ENCODE measurements at places on chromosomes 1 and 21.

GRCh38 chr1:58156124-58156468 is 390.4 kb downstream of the OMA1 start:
- DNase-seq: no peak

DNA sequence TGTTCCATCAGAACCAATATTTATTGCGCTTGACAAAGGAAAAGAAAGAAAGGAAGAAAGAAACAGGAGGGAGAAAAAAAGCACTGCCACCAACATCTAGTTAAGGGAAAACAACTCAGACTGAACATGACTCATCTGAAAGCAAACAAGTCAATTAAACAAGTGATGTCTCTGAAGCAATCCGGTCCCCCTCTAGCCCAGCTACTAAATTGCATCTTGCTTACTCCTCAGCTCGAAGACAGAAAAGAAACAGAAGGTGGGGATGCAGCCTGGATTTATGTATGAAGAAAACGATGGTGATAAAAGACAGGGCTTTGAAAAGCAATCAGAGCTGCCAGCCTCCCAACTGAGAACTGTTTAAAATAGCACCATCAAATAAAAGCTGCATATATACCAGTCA is 188.2 kb downstream of the OMA1 start:
- no peak for DNase-seq

- DNase-seq: no peak
Observed at GRCh38 chr1:2583331-2583791, 3.2 kb upstream of the PRXL2B start.

GRCh38 chr1:224505454-224506093 is 71.0 kb upstream of the WDR26 start:
- no peak for DNase-seq

- DNase-seq: no peak
Observed at GRCh38 chr21:31545036-31545435, 114.5 kb upstream of the SOD1 start.

DNA sequence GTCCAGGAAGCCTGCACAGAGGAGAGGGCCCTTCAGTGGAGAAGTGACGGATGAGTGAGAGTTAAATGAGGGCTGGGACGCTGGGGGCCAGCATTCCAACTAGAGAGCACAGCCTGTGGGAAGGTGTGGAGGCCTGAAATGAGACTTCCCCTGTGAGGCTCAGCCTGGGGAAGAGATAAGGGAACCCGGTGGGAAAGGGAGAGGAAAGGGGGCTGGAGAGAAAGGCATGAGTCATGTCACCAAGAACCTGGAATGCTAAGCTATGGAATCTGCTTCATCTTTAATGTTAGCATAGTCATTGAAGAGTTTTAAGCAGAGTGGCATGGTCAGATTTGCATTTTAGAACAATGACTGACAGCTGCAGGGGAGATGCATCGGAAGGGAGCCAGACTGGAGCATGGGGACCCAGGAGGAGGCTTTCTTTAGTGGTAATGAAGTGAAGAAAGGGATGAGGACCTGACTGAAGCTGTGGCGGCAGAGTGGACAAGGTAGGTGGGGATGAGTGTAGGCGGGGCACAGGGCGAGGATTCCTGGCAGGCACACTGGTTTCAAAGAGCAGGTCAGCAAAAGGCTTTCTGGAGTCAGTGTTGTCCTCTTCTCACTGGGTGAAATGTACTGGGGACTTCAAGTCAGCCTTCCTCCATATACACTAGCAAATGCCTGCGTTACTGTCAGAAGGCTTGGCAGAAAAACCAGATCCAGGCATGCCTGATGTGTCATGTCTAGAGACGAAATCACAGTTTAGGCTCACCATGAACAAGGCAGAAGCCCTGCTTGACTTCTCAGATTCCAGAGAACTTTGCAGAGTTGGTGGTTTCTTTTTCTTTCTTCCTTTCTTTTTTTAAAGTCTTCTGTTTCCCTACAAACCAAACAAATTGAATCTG is 8.0 kb downstream of the RGL1 start:
- DNase-seq: no peak

- DNase-seq: no peak
Observed at GRCh38 chr1:44747878-44748277, 8.2 kb downstream of the KIF2C start.

- DNase-seq: no peak
Observed at GRCh38 chr1:236524895-236525184, 1.1 kb downstream of the LGALS8 start.

DNA sequence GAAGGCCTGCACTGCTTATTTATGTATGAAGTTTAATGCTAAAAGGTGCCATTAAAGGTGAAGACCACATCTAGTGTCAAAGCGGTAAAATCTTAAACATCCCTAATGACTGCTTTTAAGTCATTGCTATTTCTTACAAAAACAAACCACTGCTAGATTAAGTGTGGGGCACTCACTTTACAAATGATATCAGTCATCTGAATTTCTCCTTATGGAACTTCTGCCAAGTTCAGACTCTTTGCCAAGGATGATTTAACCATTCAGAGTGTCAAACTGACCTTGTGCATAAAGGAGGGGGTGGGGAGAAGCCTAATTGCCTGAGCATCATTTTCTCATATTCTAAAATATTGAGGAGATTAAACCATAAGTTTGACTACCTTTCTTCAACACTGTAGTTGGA is 271.5 kb downstream of the TGFB2 start:
- DNase-seq: no peak

DNA sequence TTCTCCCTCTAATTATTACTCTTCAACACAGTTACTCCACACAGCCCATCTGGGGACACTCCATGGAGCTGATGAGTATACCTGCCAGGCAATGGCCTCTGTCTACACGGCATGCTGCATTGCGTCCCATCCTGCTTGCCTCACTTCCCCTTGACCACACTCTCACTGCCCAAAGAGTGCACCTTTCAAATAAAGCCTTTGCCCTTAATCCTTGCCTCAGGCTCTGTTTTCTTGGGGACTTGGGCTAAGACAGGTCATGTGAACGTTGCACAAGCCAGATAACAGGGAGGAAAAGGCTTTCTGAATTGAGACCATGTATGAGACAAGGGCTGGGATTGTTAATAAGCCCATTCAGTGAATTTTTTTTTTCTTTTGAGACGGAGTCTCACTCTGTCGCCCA is 40.0 kb upstream of the SIM2 start:
- no peak for DNase-seq

DNA sequence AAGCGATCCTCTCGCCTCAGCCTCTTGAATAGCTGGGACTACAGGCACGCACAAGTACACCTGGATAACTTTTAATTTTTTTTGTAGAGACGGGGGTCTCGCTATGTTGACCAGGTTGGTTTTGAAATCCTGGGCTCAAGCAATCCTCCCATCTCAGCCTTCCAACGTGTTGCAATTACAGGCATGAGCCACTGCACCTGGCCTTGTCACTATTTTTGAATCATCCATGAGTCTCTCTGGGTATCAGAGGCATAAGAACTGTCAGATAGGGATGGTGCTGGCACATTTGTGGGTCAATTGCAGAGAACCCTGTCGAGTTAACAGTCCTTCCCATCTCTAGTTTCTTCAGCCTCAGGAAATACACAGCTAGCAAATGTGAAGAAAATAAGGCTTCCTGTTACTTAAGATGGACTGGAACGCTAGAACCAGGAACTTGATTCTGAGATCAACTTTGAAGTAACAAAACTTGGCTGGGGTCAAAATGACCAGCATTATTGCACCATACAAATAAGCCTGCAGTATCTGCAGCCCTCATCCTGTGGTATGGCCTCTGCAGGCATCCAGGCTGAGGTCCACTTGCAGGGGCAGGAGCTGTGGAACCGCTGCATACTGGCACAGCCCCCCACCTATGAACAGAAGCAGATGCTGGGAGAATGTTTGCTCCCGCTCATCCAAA is 124.3 kb upstream of the GADD45A start:
- no peak for DNase-seq

DNA sequence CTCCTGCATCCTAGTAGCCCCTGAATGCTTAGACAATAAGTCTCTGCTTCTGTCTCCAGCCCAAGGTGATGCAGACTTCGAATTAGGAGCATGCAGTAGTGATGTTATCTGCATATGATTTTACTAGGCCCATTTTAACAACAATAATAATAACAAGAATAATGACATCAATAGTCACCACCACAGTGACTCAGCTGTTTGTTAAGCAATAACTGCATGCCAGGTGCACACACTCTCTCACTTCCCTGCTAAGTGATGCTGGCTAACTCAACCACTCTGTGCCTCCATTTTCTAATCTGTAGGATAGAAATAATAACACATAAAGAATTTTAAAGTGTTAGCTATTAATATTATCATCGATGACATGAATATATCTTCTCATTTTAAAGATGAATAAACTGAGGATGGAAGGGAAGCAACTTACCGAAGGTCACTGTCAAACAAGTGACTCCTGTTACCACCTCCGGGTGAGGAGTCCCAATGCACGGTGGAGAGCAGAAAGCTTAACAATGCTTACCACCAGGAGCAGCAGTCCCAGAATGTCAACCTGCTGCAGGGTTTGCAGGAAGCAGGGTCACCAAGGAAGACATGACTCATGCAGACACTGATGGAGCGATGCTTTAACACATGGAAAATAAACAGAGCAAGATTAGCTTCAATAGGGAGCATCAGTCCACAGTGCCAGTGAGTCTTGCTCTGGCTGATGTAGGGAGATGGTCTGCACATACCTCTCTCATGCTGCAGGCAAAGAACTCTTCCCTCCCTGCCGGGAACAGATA is 290.2 kb downstream of the SPATA17 start:
- DNase-seq: no peak

DNA sequence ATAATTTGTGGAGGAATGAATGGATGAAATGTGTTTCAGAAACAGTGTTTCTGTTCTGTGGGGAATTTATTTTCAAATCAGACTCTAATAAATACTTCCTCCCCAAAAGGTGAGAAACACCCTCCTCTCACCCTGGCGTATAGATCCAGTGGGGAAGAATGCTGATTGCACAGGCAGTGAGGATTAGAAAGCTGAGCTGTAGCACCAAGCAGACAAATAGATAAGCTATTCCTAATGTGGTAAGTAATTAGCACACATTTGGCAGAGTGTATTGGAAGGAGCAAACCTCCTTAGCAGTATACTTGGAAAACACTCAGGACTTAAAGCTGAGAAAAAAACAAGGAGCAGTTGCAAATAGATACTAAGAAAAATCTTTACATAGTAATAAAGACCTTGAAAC is 50.8 kb downstream of the NUF2 start:
- no peak for DNase-seq

GRCh38 chr1:236853921-236854604 is 59.0 kb downstream of the MTR start:
- no peak for DNase-seq

DNA sequence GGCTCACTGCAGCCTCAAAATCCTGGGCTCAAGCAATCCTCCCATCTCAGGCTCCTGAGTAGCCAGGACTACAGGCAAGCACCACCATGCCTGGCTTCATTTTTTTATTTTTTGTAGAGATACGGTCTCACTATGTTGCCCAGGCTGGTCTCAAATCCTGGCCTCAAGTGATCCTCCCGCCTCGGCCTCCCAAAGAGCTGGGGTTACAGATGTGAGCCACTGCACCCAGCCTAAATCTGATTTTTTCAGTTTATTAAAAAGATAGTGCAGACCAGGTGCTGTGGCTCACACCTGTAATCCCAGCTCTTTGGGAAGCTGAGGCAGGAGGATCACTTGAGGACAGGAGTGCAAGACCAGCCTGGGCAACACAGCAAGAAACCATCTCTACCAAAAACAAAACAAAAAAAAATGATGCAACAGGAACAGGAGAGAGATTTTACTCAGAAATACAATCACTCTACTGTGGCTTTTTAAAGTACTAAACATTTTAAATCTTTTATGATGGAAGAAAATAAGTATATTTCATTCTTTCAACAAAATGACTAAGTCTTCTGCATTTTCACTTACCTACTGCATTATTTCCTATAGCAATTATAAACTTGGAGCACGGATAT is 1.9 kb downstream of the PSMG1 start:
- DNase-seq: no peak

- DNase-seq: no peak
Observed at GRCh38 chr1:4367230-4367777, 287.1 kb upstream of the AJAP1 start.

DNA sequence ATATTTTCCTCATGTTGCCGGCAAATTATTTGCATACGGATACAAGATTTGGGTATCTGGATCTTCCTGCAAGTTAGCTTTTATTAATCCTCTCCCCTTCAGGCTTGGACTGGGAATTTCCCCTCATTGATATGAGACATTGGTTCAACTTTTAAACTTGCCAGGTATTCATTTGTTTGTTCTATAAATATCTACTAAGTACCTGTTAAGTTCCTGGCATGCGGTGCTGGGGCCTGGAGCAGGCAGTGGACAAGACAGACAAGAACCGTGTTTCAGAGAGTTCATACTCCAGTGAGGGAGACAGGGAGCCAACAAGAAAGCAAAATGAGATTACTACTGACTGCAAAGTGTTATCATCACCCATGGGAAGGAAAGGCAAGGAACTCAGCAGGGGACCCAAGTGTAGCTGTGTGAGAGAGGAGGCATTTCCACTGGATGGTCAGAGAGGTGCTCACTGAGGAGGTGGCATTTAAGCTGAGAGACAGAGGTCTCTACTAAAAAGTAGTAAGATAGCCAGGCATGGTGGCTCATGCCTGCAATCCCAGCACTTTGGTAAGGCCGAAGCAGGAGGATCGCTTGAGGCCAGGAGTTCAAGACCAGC is 39.1 kb upstream of the FHAD1 start:
- DNase-seq: no peak

DNA sequence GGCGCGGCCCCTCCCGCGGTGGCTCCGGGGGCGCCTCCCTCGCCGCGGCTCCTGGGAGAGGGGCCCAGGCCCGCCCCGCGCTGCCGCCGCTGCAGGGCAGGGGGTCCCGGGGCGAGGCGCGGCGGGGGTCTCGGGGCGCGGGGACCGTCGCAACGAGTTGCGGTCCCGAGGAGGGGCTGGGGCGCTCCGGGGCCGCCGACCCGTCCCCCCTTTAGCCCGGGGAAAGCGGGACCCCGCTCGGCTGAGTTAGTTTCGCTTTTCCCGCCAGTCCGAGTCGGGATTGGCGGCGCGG is 493 bp downstream of the SPSB1 start:
- DNase-seq: no peak

DNA sequence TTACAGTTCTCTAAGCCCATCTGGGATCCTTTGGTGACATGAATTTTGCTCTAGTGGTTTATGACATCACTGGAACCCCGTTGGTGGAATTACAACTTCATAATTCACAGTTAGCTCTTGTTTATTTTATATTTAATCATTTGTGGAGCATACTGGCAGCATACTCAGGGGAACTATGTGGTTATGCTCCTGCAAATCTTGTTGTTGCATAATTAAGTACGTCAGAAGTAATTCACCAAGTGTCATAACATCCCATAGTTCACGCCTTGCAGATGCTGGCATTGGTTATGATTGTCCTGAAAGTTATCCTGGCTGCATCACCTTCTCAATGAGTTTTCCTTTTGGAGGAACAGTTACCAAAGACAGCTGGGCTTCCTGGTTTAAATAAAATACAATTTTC is 16.5 kb downstream of the PRRX1 start:
- no peak for DNase-seq

- DNase-seq: no peak
Observed at GRCh38 chr1:177206831-177207355, 36.1 kb downstream of the BRINP2 start.

- no peak for DNase-seq
Observed at GRCh38 chr21:41636636-41637630, 129.0 kb upstream of the TMPRSS2 start.

- DNase-seq: no peak
Observed at GRCh38 chr1:224623743-224624333, 7.7 kb downstream of the CNIH3 start.

GRCh38 chr1:110533230-110533629 is 14.3 kb upstream of the KCNA10 start:
- no peak for DNase-seq

- DNase-seq: no peak
Observed at GRCh38 chr1:150168960-150169601, 19.4 kb downstream of the PLEKHO1 start.

GRCh38 chr1:6180268-6180706 is at the start of gene CHD5:
Gene CHD5, minus strand, starts transcription at chr1:6180321. Its CDS starts 298 bp downstream, at chr1:6180023.
- peak; percentile 44 for DNase-seq
